NCI-H748 treated with DMSO at 0.1 percent for 48 hours (cell line): ENCODE measurements at places on chromosomes 1 and 21.

DNA sequence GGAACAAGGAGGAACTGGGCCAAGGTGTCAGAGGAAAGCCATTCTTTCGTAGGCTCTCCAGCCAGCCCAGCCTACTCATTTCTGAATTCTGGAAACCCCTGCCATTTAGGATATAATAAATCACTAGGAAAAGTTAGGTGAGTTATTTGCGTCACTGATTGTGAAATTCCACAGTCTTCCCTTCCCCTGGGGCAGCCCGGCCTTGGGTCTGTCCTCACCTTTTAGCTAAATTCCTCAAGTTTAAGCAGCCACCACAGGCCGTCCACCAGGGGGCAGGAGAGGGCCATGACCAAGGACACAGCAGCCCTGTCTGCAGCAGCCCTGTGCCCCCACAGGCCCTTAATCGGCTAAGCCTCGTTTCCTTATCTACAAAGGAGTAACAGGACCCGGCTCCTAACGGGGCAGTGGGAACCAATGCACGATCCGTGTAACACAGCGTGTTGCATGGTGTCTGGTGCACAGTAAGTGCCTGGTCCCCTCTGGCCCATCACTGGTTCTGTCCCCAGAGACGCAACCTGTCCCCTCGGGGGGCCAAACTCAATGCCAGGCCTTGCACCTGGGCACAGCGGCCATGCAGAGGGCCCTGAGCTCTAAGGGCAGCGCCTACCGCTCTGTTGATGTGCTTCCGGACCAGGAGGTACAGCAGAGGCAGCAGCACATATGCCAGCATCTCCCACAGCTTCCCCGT lies 18.1 kb downstream of the GPR157 start:
- DNase-seq = peak; percentile 6

GRCh38 chr1:236009191-236009590 lies 55.7 kb downstream of the NID1 start:
- no peak for DNase-seq

- DNase-seq = no peak
Measured at GRCh38 chr1:11955221-11955620, 20.7 kb downstream of the PLOD1 start.

DNA sequence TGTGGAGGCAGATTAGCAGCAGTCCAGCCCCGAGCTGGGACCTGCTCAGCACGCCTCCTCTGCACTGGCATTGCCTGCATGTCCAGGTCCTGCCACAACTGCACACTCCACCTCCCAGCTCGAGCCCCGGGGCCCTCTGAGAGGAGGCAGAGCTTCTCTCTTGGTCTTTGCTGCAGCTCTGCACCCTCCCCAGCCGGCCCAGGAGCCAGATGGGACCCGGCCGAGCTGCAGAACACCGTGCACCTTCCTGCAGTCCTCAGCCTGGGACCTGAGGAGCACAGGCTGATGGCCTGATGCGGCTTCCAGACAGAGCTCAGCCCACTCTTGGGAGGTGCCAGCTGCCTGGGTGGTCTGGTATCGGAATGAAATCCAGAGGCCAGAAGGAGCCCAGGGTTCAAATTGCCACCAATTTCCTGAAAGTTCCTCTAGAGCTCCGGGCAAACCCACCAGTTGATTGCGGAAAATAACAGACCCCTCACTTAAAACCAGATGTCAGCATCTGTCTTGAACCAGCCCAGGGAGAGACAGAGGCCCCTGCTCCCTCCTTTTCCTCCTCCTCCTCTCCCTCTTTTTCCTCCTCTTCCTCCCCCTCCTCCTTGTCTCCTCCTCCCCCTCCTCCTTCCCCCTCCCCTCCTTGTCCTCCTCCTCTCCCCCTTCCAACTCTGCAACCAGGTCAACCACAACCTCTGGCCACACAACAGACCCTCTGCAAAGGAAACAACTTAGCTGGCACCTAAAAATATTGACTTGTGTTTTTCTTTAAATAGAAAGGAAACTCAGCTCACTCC lies 10.6 kb upstream of the SPSB1 start:
- no peak for DNase-seq
